NCI-H1048 (cell line): ENCODE measurements at places on chromosomes 16 and 17.

- DNase-seq: no peak
These were observed 1.9 kb upstream of the C16orf74 start for GRCh38 chr16:85752511-85753420.

GRCh38 chr17:32824334-32824733 lies 52.6 kb downstream of the MYO1D start:
- no peak for DNase-seq

DNA sequence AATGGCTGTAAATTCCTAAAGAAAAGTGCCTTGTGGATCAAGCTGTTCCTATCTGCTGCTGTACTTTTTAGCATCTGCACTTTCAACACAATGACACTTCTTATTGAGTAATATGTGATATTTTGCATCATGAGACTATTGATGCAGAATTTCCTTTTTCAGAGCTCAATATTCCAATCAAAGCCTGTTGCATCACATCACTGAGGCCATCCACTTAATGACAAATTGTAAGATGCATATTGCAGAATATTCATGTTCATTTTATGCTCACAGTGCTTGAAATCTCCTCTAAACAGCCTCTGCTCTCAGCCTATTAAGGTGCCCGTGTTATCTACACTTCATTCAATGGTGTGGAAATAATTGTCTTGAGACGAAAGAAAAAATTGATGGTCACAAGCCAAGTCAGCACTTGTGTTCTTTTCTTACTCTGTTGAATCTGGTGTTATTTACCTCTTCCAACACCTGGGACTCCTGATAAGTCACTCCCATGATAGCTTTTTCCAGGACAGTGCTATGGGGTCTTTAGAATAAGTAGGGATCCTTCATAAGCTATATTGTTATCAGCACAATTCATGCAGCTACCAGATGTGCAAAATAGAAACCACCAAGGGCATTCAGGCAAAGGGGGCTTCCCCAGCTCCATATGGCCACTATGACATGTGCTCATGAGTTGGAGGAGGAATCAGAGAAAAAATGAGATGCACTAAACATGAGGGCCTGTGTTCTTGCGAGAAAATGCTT lies 9.3 kb upstream of the SKAP1 start:
- DNase-seq: no peak

- DNase-seq: no peak
These were observed 69.5 kb downstream of the HIC1 start for GRCh38 chr17:2124391-2124790.

- no peak for DNase-seq
These were observed 39.4 kb downstream of the EFCAB13 start for GRCh38 chr17:47363171-47363570.

DNA sequence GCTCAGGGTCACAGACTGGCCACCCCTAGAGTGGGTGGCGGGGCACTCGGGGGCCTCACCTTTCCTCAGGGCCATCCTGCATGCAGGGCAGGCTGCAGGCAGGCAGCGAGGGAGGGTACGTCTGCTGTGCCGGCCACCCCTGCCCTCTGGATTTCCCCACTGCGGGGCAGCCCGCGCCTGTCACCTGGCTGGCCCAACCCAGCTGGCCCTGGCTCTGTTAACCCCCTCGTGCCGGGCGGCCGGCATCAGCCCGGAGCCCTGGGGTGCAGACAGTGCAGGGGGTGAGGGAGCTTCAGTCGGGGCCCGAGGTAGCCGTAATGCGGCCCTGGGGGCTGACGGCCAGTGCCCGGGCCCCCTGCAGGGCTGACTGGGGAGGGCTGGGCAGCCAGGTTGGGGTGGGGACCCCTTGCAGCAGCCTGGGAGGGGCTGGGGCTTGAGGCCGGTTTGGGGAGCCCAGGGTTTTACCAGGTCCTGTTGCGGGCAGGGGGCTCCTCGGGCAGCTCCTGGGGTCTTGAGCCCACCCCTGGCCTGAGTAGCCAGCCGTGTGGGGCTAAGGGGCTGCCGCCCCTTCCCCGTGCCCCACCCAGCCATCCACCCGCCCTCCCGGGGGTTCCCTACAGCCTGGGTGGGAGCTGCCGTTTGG lies at the start of gene IGFALS:
TSS of gene IGFALS (minus strand) at position 128 of the 643 bp plus-strand sequence. CDS start at position 75, 53 bp downstream.
- no peak for DNase-seq
